ENCODE measurements at places on chromosomes 7 and 10.

GRCh38 chr7:100027197-100027596 is 11.8 kb downstream of the ZKSCAN1 start:
- no peak for DNase-seq

- DNase-seq, result no peak
Observed at GRCh38 chr10:32972460-32972859, 14.4 kb upstream of the ITGB1 start.

DNA sequence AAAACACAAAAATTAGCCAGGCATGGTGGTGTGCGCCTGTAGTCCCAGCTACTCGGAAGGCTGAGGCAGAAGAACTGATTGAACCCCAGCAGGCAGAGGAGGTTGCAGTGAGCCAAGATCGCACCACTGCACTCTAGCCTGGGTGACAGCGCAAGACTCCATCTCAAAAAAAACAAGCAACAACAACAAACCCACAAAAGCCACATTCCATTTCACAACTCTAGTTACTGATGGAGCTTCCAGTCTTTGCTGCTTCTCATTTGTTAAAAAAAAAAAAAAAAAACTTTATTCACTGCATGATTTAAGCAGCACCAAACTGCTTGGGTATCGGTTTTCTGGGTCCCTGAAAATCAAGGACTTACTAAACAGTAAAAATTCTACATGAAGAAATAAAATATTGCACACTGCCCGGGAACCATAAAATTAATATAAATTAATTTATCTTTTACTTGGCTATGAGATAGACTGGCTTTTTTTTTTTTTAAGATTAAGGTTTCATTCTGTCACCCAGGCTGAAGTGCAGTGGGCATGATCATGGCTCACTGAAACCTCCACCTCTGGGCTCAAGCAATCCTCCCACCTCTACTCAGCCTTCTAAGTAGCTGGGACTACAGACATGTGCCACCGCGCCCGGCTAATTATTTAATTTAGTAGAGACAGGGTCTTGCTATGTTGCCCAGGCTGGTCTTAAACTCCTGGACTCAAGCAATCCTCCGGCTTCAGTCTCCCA is 42.0 kb downstream of the SRPK2 start:
- no peak for DNase-seq

DNA sequence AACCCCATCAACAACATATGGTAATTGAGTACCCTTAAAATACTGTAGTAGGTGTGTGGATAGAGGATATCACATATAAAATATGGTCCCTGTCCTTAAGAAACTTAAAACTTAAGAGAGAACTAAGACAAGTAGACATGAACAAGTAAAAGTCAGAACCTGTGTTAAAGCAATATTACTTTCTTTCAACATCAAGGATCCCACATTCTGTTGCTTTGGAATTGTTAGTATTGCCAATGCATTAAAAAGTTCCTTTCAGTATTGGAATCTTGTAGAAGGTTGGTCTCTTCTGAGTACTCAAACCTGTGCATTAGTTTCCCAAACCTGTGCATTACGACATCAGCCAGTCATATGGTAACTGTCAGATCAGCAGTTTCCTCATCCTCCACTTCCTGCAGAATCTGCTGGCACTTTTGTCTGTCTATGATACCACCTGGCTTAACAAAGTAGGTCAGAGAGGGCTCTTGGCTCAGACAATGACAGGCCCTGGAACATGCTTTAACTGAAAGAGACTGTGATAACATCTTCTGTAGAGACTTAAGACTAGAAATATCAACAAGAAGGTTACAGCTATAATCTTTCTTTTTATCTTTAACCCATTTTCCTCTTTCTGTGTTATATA is 56.5 kb downstream of the CCDC71L start:
- DNase-seq, result no peak

DNA sequence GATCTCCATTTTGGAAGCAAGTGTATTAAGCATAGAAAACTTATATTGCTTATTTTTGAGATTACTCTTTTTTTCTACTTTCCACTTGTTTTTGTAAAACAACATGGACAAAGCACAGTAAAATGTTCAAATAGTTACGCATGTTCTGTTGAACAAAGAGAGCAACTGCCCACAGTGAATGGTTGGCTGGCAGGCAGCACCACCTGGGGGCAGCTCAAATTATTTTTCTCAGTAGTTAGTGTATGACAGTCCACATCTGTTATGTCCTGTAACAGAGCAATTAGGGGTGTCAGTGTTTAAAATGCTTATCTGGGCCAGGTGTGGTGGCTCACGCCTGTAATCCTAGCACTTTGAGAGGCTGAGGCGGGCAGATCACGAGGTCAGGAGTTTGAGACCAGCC is 46.1 kb upstream of the CACUL1 start:
- DNase-seq, result no peak

- no peak for DNase-seq
Observed at GRCh38 chr7:95018021-95018420, 110.6 kb downstream of the PPP1R9A start.

GRCh38 chr7:2732959-2733584 is 45.1 kb downstream of the AMZ1 start:
- DNase-seq, result no peak

- DNase-seq, result no peak
Observed at GRCh38 chr7:93359520-93360198, 127.5 kb downstream of the VPS50 start.

DNA sequence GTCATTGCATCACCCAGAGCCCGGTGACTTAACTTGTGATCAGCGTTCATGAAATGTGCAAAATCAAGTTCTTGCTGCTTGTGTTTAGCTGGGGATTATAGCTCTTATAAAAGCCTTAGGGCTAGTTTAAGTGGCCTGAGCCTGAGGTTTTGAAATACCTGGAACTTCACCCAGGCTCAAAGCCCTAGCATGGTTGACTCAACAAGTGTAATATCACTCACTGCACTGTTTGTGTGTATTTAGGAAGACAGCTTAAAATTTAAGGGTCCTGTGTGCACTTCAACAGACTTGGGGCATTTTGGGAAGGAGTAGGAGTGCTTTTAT is 489.5 kb downstream of the GATA3 start:
- no peak for DNase-seq

DNA sequence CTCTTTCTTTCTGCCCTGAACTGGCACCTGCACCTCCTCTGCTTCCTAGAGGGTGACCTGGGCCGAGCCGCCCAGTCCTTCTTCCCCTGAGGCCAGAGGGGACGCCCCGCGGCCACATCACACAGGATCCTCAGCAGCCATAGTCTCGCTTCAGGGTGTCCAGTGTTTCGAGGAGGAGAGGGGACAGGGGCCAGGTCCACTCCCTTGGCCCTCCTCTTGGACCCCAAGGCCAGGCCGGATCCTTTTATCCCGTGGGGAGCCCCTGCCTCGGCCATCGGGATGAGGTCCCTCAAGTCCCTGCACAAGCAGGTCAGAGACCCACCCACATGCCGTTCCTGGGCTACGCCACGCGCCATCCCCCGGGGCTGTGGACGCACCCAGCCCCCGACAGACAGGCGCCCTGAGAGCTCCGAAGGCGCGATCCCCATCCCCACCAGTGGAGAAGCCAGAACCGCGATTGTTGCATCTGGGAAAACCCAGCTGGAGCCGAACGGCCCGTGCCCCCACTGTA is 3.6 kb downstream of the BHLHA15 start:
- no peak for DNase-seq

DNA sequence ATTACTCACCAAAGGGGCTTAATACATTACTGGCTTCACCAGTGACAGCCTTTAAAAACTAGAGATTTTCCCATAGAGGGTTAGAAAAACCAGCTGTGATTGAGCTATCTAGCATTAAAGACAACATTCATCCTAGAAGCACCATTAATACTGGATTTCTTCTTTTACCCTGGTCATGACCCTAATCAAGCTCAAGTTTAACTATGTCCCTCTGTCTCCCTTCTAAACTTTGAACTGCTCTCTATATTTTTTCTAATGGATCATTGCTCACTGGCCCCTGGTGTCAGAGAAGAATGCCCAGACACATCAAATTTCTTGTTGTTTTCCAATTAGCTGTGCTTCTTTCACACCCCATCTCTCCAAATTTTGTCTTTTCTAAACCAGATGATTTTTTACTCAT is 1101.3 kb downstream of the XPNPEP1 start:
- DNase-seq, result no peak

GRCh38 chr7:71334541-71334940 is 202.6 kb downstream of the GALNT17 start:
- DNase-seq, result no peak

DNA sequence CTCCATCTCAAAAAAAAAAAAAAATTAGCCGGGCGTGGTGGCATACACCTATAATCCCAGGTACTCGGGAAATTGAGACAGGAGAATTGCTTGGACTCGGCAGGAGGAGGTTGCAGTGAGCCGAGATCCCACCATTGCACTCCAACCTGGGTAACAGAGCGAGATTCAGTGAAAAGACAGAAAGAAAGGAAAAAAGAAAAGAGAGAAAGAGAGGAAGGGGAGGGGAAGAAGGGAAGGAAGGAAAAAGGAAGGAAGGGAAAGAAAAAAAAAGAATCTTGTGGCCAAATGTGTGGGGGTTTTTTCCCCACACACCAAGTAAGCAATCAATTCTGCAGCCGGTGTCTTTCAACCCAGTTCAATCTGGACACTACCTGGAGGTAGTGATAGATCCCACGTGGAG is 9.0 kb upstream of the NAT16 start:
- DNase-seq, result no peak

DNA sequence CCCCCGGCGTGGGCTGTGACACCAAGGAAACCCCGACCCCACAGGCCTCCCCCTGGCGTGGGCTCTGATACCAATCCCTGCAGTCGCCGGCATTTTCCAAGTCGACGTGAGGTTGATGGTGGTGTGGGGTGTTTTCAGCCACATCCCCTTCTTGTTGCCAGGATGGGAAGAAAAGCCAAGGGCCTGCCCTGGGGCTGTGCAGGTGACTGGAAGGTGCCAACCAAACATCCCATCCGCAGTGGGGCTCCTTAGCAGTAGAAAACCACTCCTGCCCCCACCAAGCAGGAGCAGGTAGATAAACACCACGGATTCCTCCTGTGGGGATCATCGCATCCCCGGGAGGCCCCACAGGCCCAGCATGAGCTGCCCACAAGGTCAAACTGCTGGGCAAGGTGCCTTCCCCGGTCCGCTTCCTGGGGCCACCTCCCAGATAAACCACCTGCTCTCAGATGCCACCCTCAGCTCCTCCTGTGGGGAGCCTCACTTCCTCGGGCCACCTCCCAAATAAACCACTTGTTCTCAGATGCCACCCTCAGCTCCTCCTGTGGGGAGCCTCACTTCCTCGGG is 88.5 kb upstream of the DIP2C start:
- DNase-seq, result no peak

DNA sequence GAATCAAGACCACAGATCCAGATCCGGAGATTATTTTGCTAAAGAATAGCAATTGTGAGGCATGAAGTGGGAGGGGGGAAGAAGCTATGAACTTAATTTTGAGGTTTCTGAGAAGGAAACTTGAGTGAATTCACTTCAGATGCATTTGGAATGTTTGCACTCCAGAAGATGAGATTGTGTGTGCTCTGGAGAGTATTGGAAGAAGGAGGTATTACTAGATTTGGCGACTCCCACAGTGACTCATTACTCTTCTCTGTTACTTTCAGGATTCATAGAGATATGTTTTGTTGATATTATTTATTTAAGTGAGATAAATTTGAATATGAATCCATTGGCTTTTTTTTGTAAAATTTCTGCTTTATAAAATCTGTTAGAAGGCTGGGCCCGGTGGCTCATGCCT is 80.7 kb downstream of the ANKRD30A start:
- DNase-seq, result no peak

DNA sequence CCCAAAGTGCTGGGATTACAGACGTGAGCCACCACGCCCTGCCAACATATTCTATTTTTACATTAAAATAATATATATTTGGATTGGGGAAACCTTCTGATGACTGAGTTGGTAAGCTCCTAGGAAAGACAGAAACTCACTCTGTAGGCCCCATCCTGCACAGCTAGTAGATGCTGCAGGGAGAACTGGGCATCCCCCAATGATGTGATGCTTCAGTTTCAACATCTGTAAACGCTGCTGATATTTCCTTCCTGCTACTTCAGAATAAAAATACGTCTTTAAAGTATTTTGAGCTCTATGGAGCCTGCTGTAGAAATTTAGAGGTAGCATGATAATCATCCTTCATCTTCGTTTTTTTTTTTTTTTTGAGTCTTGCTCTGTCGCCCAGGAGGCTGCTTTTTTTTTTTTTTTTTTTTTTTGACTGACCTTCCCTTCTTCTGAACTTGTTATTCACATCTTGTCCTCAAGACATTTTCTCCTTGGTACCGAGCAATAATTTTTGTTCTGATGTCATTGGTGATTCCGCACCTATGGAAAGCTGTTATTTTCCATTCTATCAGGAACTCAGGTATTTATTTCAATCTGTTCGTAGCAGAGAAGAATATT is 21.8 kb upstream of the INPP5F start:
- DNase-seq, result no peak

DNA sequence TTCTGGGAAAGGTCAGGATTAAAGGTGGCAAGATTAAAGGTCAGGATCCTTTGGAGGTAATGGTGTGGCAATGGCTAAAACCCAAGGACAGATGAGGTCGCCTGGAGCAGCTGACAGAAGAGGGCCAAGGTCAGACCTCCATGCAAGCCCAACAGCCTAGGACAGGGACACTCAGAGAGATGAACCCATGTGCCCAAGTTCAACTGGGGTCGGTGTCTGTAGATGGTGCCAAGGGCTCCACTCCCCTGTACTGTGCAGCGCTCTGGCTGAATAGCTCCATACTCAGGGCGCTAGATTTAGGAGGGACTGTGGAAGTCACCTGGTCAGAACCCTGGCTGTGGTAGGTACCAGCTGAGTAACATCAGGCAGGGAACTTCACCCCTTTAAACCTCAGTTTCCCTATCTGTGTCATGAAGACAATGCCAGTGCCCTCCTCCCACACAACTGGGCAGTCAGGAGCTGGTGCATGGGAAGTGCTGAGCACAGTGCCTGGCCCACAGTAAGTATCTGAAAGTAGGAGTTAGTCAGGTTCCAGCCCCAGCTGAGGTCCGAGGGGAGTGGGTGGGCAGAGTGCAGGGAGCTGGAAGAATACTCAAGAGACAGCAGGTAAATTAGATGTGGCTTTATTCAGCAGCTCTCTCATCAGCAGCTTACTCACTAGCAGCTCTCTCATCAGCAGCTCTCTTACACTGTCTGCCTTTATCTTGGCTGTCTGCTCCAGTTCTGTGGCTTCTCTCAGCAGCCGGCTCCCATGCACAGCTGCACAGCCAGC is 327.1 kb downstream of the GLRX3 start:
- DNase-seq, result no peak

All from stimulated activated CD8-positive, alpha-beta memory T cell treated with anti-CD3 and anti-CD28 coated beads, Interleukin-15, amount 100 ng/mL, for 24 hours (primary cell).